Ureter (tissue), 1 donor: ENCODE measurements at places on chromosomes 13 and 19. TPM values are rescaled to one million over a fixed set of nuclear protein-coding genes. Genes with fewer than 3 reads are reported as not detected.

- no peak for DNase-seq
Observed at GRCh38 chr13:87259479-87260083, 411.6 kb upstream of the SLITRK5 start.

DNA sequence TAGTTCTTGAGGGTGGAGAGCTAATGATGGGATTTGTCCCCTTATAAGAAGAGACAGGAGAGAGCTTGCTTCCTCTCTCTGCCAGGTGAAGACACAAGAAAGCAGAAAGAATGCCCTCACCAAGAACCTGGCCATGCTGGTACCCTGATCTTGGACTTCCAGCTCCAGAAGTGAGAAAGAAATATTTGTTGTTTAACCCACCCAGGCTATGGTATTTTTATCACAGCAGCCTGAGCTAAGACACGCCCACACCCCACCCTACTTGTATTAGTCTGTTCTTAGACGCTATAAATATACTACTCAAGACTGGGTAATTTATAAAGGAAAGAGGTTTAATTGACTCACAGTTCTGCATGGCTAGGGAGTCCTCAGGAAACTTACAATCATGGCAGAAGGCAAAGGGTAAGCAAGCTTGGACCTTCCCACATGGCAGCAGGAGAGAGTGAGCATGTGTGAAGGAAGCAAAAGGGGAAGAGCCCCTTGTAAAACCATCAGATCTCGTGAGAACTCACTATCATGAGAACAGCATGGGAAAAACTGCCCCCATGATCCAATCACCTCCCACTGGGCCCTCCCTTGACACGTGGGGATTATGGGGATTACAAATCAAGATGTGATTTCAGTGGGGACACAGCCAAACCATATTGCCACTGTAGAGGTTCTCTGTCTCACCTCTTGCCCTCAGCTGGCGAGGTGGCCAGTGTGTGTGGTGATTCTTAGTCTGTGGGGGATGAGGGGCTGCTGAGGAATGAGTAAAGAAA is 57.4 kb upstream of the RCBTB2 start:
- no peak for DNase-seq

DNA sequence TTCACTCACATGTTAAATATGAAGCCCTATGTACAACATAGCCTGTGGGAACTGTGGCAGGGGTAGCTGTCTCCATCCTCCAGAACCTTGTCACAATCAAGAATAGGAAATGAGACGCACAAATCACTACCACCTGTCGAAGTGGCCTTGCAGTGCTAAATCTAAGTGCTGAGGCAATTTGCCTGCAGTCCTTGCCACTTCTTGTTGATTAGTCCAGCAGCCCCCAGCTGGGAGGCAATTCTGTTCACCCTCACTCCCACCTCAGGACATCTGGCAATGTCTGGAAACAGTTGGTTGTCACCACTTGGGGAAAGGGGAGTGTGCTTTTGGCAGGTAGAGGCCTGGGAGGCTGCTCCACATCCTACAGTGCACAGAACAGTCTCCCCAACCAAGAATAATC is 10.7 kb downstream of the RFX2 start:
- no peak for DNase-seq

GRCh38 chr19:1851654-1852580 is 3.6 kb upstream of the REXO1 start:
- DNase-seq: no peak

DNA sequence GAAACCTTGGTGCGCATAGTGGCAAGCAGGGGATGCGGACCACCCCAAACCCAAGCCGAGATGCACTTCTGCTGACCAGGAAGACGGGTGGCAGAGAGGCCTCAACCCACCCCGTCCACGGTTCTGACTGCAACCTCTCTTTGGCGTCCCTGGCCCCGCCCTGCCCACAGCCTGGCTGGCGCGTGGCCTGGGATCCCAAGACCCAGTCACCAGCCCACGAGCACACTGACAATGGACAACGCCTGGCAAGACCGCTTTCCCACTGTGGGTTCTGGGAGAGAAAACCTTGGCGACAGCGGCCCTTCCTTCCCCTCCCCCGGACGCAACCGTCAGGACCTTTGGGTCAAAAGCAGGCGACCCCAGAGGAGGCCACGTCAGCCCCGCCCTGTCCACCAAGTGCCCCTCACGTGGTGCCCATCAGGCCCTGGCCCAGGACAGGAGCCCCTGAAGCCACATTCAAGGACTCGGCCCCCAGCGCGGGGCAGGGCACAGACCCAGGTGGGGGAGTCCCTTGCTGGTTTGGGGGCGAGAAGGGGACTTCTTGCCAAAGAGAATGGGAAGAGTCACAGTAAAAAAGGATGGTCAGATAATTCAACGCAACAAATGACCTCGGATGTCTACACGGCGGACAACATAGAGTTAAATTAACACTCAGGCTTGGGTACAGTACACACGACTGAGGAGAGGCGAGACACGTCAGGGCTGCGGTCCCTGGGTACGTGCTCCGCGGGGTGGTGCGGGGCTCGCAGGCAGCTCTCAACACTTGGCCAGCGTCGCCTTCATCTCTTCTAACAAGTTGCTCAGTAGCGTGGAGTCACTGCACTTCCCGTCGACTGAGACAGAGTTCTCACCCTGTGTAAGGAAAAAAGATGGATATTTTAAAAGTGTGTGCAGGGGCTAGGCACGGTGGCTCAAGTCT is 5.0 kb downstream of the IZUMO4 start:
- no peak for DNase-seq

DNA sequence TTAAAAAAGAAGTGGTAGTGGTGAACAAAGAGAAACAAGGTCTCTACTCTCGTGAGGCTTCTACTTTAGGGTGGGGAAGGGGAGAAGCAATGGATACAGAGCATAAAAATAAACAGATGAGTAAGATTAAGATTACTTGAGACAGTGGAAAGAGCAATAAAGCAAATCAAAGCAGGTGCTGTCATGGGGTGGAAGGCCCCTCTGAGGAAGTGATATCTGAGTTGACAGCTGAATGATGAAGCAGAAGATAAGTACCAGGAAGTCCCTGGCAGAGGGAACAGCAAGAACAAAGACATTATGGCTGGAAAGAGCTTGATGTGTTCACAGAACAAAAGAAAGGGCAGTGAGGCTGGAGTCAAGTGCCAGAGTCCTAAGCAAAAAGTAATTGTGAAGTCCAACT is 221.8 kb downstream of the ENOX1 start:
- DNase-seq: no peak

- DNase-seq: peak; percentile 61
Observed at GRCh38 chr13:31909864-31910551, 121.6 kb upstream of the FRY start.

DNA sequence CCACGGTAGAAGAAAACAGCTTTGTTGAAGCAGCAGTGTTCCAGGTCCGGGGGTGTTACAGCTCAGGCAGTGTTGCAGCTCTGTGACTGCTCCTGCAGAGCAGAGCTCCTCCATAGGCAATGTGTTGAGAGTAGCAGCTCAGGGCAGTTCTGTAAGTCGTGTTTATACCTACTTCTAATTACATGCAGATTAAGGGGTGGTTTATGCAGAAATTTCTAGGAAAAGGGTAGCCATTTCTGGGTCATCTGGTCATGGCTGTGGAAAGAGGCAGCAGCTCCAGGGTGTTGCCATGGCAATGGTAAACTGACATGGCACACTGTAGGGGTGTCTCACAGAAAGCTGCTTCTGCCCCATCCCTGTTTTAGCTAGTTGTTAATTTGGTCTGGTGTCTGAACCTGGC is 316.4 kb downstream of the GPC5 start:
- no peak for DNase-seq

DNA sequence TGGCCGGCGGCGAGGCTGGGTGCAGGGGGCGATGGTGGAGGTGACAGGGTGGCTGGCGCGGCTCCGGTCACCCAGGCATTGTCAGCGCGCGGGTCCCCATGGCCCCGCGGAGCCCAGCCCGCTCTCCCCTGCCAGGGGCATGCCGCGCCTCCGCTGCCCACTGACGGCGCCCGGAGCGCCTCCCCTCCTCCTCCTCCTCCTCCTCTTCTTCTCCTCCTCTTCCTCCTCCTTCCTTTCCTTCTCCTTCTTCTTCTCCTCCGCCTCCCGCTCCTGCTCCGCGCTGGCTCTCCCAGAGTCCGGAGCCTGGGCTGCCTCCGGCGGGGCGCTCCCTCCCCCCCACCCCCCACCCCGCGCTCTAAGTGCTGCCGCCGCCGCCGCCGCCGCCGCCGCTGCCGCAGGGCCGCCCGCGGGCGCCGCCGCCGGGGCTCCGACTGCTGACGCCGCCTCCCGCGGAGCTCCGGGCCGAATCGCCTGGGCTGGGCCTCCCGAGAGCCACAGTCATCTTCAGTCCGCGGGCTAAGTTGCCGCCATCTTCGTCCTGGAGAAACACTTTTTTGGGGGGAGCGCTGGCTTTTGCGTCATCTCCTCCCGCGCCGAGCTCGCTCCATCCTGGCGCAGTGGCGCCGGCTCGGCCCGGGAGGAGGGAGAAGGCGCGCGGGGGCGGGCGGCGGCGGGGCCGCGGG is 348.3 kb downstream of the LIG4 start:
- no peak for DNase-seq

DNA sequence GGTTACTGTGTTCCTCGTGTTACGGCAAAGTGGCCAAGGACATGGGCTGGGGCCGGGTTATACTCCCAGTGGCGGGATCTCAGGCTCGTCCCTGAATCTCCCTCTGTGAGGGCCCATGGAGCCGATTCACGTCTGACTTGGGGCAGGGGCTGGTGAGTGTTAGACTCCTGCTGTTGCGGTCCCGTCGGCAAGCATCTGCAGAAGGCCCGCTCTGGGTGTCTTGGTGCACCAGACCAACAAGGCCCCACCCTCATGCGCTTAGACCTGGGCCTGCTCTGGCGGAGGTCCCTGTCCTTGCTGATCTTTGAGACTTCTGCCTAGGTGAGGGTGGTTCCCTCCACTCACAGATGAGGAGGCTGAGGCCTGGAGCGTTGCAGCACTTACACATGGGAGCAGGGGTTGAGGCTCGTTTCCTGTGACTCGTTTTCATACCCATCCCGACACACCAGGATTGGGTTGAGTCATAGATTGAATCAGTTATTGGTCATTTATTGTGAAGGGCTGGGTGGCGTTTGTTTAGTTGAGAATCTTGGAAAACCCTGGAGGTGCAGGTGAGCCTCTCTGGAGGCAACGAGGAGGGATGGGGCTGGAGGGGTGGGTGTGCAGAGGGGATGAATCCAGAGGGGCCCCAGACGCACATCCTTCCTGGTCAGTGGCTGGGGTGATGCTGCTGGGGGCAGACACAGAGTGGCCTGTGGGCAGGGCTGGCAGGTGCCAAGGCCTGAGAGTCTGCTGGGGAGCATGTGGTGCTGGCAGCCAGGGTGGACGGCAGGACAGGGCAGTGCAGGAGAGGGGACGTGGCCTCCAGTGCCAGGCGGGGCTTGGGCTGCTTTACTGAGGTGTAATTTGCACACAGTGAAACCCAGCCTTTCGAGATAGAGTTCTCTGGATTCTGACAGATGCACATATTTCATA is 4.6 kb downstream of the EPN1 start:
- DNase-seq: no peak

- DNase-seq: no peak
Observed at GRCh38 chr13:43657485-43657884, 129.3 kb downstream of the ENOX1 start.

- DNase-seq: no peak
Observed at GRCh38 chr19:18442941-18443340, 5.0 kb upstream of the ISYNA1 start.

DNA sequence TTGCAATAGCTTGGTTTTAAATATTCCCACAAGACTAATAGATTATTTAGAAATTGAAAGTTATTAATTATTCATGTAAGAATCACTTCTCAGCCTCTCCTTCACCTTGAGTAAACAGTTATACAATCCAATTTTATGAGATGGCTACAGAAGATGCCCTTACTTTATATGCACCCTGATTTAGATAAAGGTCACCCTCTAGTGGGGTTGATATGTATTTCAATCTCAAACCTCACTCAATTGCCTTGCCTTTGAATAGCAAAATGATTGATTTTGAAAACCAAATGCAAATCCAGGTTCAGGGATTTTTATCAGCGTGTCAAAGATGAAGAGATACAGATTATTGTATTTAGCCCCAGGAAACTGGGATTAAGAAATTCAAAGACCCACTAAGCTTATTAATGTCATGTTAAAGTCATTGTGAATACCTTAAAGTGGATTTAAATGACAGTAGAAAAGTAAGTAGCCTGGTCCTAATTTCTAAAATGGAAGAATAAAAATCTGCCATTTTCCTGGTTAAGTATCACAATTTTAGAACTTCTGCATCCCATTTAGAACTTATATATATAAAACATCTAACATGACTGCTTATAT is 305.1 kb downstream of the ITGBL1 start:
- DNase-seq: no peak

GRCh38 chr13:109955598-109955997 is 169.2 kb upstream of the IRS2 start:
- DNase-seq: no peak

DNA sequence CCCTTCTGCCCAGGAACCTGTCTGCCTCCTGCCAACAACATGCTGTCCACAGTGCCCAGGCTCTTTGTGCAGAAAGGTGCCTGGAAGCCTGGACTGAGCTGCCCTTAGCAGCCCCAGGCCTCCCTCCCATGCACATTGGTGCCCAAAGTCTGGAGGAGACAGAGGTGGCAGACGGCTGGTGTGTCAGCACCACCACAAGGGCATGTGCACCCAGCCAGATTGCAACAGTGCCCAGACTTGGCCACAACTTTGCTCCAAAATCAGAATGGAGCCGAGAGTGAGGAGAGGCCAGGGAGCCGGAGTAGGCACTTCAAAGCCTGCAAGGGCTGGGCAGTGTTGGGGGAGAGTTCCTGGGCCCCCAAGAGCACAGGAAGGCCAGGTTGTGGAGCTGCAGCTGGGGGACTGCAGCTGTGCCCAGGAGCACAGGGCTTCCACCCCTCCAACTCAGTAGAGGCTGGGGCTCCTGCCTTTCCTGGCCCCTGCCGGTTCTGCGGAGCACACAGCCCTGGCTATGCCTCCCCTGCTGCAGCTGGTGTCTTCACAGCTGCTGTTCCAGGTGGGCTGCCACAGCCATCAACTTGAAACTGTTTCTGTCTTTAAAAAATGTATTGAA is 1255.8 kb downstream of the SLITRK5 start:
- no peak for DNase-seq

- DNase-seq: no peak
Observed at GRCh38 chr13:38328699-38329098, 21.0 kb upstream of the UFM1 start.

DNA sequence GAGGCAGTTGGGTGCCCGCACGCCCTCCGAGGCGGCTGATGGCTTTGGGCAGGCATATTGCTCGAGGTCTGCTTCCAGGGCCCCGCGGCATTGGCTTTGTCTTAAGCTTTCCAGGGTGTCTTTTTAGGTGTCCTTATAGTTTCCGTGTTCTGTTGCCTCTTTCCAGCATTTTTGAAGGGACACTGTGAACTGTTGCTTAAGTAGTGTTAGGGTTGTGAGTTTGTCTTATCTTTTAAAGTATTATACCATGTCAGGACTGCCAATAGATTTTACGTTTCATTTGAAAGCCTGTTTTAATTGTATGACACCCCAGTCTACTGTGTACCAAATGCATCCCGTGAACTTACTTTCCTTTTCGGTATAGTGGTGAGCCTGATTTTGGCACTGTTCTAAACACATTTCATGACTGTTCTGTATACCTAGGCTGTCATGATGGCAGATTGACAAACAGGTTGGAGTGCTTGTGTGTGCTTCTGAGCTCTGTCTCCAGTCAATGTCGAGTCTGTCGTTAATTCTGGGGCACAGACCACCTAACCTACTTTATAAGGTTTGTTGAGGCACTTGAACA is 656 bp downstream of the PCCA start:
- no peak for DNase-seq

GRCh38 chr13:93450761-93451160 is 224.2 kb downstream of the GPC6 start:
- DNase-seq: no peak

The DNAAF3 gene
- total RNA-seq: 1.6 TPM

The KCNRG gene
- 1.6 TPM for total RNA-seq

The NEK3 gene
- total RNA-seq: 17.3 TPM

The CEBPG gene
- 31.3 TPM for total RNA-seq

The CBY2 gene
- not detected for total RNA-seq
